ENCODE measurements at places on chromosomes 4 and X.
A peak's percentile ranks its signal among the peaks of the same experiment; 100 is the strongest.

DNA sequence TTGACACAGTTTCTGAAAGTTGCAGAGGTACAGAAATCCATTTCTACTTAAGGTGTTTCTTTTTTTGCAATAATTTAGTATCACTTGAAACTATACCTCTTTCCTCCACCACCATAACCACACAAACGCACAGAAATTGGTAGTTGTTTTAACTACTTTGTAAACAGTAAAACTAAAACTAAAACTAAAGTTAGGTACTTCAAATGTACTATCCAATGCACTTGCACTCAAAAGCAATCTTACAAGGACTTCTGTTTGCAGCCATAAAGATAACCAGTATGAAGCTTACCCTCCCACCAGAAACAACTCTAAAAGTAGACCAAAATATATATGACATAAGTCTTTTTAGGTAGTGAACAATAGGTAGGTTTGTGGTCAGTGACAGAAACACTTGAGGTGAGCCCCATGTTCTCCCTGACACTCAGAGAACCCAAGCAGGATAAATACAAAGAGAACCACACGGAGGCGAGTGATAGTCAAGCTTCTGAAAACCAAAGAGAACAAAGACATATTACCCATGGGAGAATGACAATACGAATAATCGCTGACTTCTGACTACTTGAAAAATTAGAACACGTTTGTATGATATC lies 72.2 kb upstream of the VBP1 start:
- DNase-seq: no peak

DNA sequence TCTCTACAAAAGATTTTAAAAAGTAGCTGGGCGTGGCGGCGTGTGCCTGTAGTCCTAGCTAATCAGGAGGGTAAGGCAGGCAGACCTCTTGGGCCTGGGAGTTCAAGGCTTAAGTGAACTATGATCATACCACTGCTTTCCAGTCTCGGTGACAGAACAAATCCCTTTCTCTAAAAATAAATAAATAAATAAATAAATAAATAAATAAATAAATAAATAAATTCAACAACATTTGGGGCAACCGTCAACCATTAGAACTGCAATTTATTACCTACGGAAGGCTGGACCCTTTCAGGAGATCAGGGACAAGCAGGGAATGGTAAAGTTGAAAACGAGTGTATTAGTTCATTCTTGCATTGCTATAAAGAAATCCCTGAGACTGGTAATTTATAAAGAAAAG lies 136.2 kb upstream of the USP9X start:
- DNase-seq: no peak

DNA sequence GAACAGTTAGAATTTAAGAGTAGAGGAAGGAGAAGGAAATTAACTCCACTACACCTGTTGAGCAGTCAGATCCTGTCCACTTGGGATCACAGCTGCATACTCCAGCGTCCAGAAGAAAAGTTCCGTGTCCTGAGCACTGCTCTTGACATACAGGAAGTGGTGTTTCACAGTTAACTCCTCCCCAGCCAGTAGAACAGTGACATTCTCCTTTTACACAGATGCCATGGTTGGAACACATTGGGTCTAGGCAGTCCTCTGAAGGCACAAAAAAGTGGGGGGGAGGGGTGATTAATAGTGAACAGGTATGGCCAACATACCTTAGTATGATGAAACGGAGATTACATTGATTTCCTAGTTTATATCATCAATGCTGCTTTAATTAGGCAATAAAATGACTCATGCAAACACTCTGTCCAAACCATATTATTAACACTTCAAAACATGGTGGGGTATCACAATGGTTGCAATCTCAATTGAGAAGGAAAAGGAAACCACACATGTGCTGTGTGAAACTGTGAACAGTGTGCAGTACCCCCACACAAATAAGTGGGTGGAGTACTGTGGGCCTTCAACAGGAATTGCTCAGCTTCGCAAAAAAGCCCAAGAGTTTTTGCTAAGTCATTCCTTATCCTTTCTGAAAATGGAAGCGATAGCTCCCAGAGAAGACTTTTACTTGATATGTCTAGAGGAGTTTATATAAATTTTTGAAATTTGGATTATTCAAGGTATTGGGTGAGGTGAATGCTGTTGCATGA lies 295.6 kb downstream of the SH2D1A start:
- no peak for DNase-seq

- DNase-seq: no peak
Observed at GRCh38 chrX:12899506-12899905, 6.9 kb upstream of the TLR8 start.

GRCh38 chrX:11197671-11198070 lies 86.5 kb downstream of the HCCS start:
- no peak for DNase-seq

DNA sequence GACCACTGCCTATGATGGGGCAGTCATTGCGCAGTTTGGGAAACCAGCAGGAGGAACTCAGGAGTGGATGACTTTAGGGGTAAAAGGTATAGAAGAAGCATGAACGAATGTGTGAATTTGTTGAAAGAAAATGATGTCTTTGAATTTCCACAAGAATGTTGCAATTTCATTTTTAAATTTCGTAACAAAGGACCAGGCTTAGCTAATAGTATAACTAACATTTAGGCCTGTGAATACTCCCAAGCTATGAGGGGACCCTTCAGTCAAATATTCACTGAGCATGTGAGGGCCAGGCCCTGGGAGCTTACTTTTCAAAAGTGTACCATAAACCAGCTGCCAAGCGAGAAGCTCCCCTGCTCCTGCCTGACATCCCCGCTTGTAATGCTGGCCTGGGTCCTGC lies 5.3 kb downstream of the MPC1L start:
- DNase-seq: no peak

GRCh38 chr4:122577808-122578781 lies 42.8 kb downstream of the IL21 start:
- no peak for DNase-seq

DNA sequence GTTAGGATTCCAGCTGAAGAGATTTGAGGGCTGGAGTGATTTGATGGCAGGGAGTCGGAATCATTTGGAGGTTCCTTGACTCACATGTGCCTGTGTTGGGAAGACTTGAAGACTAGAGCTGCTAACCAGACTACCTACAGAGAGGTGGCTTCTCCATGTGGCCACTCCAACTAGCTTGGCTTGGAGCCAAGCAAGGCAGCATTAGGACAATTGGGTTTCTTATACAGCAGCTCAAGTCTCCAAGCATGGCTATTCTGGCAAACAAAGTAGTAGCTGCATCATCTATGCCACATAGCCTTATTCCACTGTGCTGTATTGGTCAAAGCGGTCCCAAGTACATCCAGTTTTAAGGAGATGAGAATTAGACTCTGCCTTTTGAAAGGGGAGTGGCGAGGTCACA lies 171.7 kb upstream of the SLC4A4 start:
- DNase-seq: no peak

DNA sequence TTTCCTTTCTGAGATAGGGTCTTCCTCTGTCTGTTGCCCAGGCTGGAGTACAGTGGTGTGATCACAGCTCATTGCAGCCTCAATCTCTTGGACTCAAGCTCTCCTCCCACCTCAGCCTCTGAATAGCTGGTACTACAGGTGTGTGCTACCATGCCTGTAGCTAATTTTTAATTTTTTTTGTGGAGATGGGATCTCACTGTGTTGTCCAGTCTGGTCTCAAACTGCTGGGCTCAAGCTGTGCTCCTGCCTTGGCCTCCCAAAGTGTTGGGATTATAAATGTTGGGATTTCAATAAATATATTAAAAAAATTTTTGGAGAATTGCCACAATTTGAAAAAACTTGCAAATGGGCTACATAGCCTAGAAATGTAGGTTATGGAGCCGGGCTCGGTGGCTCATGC lies 18.5 kb downstream of the RAPGEF2 start:
- DNase-seq: no peak

DNA sequence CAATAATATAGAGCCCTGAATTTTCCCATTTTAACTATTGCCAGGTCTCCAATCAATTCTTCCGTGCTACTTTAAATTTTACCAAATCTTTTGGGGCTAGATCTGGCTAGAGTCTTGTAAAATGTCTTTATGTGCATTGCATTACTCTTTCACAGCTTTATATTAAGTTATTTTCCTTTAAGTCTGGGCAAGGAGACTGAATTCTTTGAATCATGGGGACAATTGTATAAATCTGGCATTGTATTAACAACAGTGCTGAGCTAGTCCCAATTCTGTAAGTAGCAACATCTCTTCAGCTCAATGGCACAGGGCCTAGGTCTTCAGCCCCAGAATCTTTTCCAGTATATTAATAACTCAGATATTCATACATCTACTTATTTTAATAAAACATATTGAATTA lies 1080.4 kb upstream of the INTU start:
- DNase-seq: no peak

DNA sequence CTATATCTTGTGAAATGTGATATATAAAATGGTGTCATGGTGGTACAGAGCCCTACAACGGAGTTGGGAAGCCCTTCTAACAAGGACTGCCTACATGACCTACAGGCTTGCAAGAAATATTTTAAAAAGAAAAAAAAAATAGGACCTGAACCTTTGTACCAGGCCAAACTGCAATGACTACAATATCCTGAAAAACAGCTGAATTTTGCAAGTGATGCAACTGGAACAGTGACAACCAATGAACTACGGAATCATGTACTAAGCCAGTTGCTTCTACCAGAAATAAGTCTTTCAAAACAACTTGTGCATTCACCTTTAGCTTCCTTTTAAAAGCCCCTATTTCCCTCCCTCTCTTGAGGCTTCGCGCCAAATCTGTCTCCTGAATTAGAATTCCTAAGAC lies 58.4 kb downstream of the PDGFC start:
- no peak for DNase-seq

DNA sequence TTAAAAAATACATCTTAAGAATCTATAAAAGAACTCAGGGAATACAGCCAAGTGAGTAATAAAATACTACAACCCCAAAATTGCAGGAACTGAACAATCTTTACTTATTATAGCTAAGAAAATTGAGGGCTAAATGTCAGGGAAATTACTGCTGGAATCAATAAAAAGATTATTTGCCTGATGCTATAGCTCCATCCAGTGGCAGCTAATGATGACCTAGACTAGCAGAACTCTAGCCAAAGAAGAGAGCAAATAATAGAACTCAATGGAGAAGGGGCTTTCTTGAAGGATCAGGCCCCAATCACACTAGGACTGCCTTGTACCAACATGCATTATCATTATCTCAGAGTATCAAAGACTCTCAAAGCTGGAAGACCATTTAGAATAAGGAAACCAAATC lies 85.0 kb upstream of the FAM241A start:
- no peak for DNase-seq

DNA sequence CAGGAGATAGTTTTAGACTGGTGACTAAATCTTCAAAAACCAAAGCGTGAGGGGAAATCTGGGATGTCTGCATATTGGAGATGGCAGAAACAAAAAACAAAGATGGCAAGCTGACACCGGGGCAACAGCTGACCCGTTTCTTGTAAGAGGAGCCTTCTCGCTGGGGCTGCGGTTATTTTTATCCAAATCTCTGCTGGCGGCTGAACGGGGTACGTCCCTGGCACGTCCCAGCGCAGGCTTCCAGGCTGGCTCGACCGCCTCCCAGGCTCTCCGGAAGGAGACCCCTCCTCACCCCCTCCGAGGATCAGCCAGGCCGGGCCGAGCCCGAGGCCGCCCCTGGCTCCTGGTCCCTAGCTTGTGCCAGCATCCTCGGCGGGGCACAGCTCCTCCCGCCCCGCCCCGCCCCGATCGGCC lies 403 bp downstream of the SGCB start:
- DNase-seq: peak; percentile 60

DNA sequence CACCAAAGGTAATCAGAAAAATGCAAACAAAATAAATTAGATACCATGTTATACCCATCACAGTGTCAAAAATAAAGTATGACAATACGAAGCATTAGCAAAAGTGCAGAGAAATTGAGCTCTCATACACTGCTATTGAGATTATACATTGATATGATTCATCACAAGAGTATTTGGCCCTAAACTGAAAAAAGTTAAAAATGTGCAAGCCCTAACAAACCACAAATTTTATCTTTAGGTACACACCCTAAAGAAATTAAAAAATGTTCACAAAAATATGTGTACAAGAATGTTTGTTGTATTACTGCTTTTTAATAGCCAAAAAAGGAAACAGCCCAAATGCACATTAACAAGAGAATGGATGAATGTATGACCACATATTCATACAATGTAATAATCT lies 137.9 kb upstream of the MAGEA10 start:
- DNase-seq: no peak

DNA sequence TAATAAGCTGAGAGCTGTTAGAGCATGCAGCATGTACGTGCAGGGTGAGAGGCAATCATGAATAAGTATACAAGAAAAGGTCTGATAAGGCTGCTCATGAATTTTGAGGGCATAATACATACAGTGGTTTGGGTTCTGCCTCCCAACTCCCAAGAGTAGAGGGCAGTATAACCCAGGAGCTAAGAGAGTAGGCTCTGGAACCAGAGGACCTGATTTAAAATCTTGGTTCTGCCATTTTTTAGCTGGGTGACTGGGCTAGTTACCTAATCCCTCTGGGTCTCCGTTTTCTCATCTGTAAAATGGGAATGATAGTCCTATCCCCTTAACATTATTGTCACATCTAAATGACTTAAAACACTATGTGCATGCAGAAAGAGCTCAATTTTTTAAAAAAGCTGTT lies 85.3 kb downstream of the LNX1 start:
- DNase-seq: no peak

DNA sequence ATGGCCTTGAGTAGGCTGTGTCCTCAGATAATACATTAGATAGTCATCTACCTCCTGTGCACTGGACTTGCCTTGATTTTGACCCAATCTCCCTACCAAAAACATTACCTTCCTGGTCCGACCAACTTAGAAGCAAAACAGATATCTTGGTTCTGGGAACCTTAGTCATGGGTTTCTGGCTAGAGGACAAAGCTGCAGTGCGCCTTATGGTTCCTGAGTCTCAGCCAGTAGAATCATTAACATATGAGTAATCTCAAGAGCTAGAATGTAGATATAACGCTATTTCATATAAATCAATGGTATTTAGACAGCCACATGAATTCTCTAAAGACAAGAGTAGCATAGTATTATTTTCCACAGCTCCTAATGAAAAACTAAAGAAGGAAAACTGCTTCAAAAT lies 83.1 kb downstream of the GRIA3 start:
- DNase-seq: no peak

DNA sequence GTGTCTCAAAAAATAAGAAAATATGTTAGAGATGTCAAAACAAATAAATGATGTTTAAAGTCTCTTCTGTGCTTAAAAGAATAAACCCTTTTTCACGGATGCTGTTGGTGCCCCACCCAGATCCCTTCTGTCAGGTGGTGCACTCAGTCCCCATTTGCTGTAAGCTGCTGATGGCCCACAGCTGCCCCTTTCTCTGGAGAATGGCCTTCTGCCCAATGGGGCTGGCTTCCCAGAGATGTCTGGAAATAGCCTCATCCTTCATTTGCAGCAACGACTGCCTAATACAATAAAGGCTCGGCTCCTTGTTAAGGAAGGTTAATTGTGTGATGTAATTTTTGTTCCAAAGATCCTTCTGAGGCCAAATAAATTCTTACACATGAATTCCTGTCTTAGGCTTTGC lies 31.8 kb downstream of the ETNPPL start:
- DNase-seq: no peak

- DNase-seq: no peak
Observed at GRCh38 chrX:150768132-150768485, 74.9 kb downstream of the MTMR1 start.
